ENCODE measurements at places on chromosomes 13 and 19.

DNA sequence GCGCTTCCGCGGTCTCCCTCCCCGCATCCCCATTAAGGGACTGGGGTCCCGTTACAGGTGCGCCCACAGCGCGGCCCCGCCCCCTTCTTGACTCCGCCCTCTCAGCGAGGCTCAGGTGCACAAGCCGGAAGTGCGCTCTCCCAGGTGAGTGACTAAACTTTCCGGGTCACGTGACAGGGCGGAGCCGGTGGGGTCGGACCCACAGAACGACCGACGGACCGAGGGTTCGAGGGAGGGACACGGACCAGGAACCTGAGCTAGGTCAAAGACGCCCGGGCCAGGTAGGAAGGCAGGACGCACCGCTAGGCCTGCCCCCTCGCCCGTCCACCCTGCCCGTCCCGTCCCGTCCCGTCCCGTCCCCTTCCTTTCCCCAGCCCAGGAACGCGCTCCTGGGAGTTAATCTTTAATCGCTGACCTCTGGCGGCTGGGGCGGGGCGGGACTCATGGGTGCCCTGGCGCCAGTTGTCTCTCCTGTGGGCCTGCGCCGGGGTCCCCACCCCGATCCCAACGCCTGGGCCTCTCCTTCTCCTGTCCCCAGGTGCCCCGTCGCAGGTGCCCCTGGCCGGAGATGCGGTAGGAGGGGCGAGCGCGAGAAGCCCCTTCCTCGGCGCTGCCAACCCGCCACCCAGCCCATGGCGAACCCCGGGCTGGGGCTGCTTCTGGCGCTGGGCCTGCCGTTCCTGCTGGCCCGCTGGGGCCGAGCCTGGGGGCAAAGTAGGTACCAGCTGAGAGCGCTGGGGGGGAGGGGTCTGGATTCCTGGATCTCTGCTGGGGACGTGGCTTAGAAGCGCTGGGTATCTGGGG lies at the start of gene CRB3:
CRB3 (plus strand) TSS at position 202 of the 804 bp plus-strand sequence; CDS start at position 633, 431 bp downstream.
- no peak for DNase-seq

- no peak for DNase-seq
These were observed 1.6 kb upstream of the TTC9B start for GRCh38 chr19:40219721-40220276.

DNA sequence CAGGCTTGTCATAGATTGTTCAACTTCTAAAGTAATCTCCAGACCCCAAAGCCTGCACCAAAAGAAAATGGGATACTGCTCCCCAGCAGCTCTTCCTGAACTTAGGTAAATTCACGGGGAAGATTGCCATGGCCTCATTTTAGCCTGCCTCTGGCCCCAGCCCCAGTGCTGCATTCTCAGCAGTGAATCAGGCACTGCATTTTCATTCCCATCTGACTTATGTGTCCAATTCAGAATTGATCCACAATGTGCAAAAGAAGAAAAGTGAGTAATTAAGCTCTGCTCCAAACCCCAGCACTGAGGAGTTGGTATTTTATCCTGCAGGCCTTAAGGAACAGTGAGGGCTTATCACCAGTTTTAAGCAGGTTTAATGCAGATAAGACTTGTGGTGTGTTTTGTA lies 176.4 kb downstream of the KCTD12 start:
- no peak for DNase-seq

DNA sequence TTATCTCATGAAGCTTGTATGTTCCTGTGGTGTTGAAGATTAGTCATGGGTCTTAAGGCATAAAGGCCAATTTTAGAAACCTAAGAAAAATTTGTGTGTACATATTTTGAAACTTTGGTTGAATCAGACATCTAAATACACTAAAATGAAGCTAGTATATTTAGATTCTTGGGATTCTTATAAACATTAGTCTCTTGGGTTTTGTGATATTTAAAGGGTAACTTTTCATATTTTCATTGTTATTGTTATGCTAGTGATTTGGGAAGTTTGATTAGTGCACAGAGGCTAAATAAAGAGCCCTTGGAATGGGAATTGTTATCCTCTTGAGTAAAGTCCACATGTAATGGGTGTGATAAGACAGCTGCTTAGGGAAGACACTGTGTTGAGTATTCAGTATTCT lies 24.5 kb downstream of the UBA2 start:
- no peak for DNase-seq

DNA sequence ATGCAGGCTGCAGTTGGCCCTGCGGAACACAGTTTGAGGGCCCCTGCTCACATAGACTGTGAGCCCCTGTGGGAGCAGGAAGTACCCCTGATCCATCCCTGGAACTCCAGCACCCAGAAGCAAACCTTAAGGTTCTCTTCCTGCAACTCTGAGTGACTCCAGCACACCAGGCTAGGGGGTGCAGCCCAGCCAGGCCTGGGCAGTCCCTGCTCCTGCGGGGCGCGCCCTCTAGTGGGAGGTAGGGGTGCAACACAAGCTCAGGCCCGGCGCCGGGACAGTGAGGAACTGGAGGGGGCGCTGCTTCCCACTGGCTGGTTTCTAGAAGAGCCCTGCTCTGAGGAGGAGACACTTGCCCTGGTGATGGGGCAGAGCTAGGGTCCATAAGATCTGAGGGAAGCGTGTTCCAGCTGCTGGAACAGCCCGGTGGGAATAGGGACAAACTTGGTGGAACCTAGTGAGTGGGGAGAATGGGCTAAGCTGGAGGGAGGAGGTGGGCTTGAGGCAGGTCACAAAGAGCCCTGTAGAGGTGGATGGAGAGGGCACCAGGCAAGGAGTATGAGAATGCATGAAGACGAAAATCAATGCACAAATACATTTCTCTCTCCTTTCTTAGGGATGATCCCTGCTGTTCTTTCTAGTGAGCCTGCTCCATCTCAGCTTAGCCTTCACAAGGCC lies 5.0 kb downstream of the ZSCAN5A start:
- no peak for DNase-seq

- DNase-seq: no peak
These were observed 1.2 kb downstream of the BLVRB start for GRCh38 chr19:40464059-40465024.

- no peak for DNase-seq
These were observed 16.2 kb downstream of the TMTC4 start for GRCh38 chr13:100658363-100658762.

DNA sequence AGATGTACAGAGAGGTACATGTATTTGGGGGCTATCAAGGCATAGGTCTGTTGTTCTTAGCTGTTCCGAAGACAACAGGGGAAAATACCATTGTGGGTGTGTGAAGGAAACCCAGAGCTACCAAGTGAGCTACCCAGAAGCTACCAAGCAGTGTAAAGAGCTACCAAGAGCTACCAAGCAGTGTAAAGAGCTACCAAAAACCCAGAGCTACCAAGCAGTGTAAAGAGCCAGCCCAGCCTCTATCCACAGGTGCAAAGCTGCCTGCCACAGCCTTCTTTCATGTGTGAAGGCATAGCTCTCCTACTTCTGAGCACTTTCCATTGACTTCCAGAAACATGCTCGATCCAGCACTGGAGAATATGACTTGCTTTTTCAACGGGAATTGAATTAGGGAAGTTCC lies 145.7 kb downstream of the AKAP11 start:
- no peak for DNase-seq

- DNase-seq: no peak
These were observed 207.9 kb upstream of the CSNK1A1L start for GRCh38 chr13:37313372-37313771.

- DNase-seq: no peak
These were observed 9.4 kb downstream of the NLRP7 start for GRCh38 chr19:54937926-54938325.

DNA sequence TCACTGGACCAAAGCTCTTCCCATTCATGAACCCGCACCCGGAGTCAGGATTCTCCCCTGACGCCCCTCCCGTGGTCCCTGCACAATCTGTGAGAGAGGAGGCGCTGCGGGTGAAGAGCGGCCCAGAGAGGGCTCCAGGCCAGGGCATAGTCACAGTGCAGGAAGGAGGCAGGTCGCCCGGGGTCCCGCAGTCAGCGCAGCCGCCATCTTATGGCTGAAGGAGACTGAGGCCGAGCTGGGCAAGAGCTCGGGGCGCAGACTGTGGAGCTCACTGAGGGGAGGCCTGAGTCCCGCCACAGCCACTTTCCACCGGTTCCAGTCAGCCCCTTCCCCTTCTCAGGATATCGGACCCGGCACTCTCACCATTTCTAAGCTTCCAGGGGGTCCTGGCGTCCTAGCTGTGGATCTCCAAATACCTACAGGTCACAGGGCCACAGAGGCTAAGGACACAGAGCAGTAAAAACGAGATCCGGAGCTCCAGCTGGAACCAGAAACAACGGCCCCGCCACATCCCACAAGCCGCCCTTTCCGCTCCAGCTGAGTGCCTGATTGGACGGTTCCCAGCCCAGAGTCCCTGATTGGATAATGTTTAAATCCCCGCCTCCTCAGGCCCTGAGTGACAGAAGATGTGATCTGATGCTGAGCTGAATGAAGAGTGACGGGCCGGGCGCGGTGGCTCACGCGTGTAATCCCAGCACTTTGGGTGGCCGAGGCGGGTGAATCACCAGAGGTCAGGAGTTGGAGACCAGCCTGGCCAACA lies at the start of gene ZNF99:
ZNF99 (minus strand) TSS at position 501 of the 760 bp plus-strand sequence; CDS start at position 366, 135 bp downstream.
- DNase-seq: no peak

GRCh38 chr13:90591927-90592268 lies 755.6 kb upstream of the MIR17HG start:
- no peak for DNase-seq

- DNase-seq: no peak
These were observed 6.5 kb upstream of the RLN3 start for GRCh38 chr19:14021474-14021873.

- no peak for DNase-seq
These were observed 14.6 kb downstream of the RAB20 start for GRCh38 chr13:110546926-110547325.

DNA sequence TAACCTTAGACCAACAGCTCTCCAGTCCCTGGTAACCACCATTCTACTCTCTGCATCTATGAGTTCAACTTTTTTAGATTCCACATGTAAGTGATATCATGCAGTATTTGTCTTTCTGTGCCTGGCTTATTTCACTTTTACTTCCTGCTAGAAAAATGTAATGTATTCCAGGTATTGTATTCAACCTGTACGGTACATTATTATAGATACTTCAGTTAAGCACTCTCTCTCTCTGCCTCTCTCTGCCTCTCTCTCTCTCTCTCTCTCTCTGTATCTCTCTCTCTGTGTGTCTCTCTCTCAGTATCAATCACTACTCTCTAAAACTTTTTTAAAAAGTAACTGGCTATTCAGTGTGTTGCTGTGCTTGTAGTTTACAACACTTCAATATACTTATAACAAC lies 8.4 kb downstream of the DACH1 start:
- no peak for DNase-seq

GRCh38 chr13:109719962-109720646 lies 66.3 kb downstream of the IRS2 start:
- no peak for DNase-seq

DNA sequence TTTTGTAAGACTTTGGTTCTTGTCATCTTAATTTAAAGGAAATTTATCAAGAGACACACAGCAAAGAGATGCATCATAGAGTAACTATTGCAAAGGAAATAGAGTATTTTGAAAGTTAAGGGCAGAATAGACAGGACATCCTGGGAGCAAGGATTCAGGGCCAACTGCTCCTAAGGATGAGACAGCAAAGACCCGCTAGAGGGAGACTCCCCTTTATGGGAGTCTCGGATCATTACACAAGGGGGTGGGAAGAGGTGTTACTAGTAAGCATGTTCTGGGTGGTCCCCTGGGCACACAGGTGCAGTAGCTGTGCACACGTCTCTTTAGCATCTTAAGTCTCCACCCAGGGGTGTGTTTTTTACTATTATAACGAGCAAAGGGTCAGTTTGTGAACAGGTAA lies 9.6 kb downstream of the ZSCAN5C start:
- DNase-seq: no peak

DNA sequence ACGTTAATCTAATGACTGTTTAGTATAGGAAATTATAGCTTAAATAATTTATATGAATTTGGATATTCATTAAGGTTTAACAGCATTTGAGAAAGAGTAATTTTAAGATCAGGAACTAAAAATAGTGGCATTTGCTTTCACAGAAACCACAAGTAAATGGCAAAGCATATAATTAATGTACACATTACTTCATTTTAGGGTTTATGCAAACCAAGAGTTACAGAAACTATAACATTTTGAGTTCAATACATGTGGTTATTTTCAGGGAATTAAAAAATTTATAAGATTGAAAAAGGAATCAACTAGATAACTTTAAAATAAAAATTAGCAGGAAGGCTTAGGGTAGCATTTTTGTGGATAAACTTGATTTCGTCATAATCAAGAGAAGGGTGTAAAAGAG lies 151.7 kb upstream of the MIR17HG start:
- no peak for DNase-seq

GRCh38 chr13:36530050-36530789 lies 97.9 kb downstream of the CCNA1 start:
- DNase-seq: no peak

- no peak for DNase-seq
These were observed 151.7 kb downstream of the LHFPL6 start for GRCh38 chr13:39451301-39451700.

DNA sequence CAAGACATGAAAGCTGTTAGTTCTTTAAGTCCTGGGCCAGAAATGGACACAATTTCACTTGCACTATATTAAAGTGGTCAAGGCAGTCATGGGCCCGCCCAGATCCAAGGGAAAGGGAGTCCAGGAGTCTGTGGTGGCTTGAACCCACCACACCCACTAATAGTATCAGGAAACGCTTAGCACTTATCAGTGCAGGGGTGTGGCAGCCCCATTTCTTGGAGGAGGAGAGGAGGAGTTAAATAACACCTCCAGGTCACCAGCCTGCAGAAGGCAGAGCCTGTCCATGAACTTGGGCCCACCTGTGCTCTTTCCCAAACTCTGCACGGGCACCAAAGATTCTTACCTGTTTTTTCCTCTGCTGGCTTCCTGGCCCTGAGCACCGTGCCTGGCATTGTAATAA lies 5.4 kb upstream of the NTN5 start:
- DNase-seq: no peak

- DNase-seq: no peak
These were observed 179.9 kb downstream of the IRS2 start for GRCh38 chr13:109606520-109606919.

- DNase-seq: no peak
These were observed 491.5 kb downstream of the OLFM4 start for GRCh38 chr13:53520132-53520531.

DNA sequence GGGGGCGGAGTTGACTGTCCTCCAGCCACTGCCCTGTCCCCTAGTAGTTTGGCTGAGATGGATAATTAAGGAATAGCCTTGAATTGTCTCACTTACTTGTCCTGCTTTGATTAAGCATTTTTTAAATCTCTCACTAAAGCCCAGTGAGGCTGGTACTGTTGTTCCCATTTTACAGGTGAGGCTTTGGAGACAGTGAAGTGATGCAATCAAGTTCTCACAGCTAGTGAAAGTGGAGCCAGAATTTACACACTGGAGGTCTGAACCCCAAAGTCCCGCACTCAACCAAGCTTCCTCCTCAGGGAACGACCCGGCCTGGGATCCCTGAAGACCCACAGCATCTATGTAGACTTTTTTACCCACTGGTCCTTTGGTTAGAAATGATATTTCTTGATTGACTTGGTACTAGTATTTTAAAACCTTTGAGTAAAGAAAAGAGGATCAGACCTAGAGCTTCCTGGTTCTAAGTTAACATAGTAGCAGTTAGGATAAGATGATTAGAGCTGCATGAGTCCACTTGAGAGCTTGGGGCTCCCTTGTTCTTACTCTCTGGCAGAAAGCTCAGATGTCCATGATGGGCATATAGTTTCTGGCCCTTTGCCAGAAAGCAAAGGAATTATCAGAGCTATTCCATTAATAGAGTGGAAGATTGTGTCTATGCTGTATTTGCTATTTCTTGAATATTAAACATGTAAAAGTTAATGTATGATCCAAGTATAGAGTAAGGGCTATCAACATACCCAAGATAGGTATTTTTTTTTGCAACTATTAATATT lies 154.3 kb downstream of the LMO7 start:
- no peak for DNase-seq

Measured in cortex of kidney (tissue), 1 donor.